NCI-H510A treated with DMSO at 0.1 percent for 48 hours (cell line): ENCODE measurements at places on chromosomes 12 and 14.

- no peak for DNase-seq
Measured at GRCh38 chr12:120821878-120822277, 82.3 kb downstream of the SPPL3 start.

- no peak for DNase-seq
Measured at GRCh38 chr14:65470404-65470880, 57.9 kb downstream of the FUT8 start.

DNA sequence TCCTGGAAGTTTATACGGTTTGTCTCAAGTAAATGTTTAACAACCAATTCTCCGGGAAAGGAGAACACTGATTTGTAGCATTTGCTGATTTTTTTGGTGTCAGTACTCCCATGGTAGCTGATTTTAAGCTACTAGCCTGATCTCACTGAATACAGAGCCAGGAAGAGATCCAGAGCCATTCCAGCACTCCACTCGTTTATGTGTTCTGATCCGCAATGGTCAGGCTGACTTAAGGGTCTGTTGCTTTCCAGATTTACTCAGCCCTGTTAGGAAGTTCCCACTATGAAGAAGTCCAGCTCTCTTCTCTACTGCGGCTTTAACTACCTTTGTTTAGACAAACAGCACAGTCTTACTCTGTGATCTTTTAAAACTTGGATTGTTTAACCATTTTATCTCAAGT is 38.0 kb upstream of the NID2 start:
- no peak for DNase-seq

DNA sequence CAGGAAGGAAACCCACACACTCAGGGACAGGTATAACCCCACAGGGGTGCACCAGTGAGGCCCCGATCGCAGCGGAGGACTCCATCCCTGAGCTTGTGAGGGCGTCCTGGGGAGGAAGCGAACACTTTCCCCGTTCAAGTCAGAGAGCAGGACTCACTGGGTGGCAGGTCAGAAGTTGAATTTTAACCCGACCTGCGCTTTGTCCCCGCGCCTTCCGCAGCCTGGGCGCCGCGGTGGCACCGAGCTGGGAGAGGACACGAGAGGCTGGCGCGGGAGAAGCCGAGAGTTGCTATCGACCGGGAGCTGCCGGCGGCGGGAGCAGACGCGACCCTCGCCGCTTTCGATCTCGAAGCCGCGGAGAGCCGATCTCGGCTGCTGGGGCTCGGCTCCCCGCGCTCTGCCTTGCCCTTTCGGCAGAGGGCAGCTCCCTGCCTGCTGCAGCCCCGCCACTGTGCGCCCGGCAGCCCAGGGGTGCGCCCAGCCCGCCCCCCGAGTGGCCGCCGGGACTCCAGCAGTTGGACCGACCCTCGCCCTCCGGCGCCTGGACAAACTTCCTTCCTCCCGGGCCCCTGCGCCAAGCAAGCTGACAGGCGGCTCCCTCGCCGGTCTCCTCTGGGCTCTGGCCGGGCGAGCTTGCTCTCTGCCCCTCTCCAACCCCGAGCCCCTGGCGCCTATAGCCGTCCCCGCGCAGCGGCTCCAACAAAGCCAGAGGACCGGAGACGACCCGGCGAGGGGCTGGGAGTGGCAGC is 918 bp downstream of the LIN7A start:
- peak; percentile 84 for DNase-seq

GRCh38 chr14:36467332-36467731 is 52.7 kb downstream of the NKX2-1 start:
- no peak for DNase-seq

- no peak for DNase-seq
Measured at GRCh38 chr12:118618695-118619094, 242.3 kb downstream of the SUDS3 start.

DNA sequence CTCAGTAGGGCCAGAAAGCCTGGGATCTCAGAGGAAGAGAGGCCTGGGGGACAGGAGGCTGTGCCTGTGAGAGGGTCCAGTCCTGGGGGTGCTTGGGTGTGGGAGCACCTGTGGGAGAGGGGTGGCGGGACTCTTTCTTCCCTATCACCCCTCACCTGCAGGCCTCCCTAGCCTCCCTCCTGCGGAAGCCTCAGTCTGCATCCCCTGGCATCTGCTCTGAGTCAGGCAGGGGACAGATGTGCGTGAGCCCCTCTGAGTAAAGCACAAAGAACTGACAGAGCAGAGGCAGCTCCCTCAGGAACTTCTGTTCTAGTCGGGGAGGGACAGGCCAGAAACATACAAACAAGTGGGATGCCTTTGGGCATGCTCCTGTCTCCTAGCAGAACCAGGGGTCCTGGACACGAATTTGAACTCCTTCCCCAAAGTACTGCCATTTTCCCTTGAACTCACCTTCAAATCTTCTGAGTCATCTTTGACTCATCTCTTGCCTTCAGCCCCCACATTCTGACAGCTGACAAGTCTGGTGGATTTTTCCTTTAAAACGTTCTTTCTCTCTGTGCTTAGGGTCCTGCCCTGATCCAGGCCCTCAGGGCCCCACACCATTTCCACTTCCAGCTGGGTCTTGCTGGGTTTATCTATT is 8.5 kb upstream of the HSP90AA1 start:
- DNase-seq, result no peak

DNA sequence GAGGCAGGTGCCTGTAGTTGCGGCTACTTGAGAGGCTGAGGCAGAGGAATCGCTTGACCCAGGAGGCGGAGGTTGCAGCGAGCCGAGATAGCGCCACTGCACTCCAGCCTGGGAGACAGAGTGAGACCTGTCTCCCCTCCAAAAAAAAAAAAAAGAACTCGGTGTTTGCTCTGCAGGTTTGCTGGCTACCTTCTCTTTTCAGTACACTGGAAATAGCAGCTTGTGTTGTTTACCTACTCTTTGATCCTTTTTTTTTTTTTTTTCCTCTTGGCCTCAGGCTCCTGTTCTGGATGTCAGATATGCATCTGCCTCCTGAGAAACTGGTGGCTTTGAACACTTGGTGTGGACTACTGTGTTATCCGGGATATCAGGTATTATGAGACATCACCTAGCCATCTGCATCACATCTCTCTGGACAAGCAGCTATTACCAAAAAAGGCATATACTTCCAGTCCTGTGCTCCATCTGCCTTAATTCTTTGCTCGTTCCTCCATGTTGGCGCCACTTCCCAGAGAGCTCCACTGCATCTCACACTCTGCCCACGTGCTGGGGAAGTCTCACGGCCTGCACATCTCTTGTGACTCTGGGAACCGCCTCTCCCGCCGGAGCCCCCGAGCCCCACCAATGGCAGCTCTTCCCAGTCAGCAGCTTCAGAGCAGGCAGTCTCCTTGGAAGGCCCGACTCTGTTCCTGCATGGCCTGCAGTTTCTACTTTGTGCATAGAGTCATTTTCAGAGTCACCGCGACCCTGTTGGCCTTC is 50.9 kb upstream of the TRAF3 start:
- DNase-seq, result no peak

DNA sequence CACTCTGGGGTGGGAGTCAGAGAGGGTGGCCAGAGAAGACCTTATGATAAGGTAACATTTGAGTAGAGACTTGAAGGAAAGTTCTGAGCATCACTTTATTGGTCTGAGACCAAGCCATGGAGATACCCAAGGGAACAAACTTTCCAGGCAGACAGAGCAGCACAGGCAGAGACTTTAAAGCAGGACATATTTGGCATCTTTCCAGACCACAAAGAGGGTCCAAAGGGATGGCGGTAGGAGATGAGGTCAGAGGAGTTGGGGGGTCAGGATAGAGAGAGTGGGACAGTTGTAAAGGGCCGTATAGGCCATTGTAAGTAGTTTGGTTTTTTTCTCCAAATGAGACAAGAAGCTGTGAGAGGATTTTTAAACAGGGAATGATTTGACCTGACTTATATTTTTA is 344.4 kb downstream of the SEC23A start:
- DNase-seq, result no peak

DNA sequence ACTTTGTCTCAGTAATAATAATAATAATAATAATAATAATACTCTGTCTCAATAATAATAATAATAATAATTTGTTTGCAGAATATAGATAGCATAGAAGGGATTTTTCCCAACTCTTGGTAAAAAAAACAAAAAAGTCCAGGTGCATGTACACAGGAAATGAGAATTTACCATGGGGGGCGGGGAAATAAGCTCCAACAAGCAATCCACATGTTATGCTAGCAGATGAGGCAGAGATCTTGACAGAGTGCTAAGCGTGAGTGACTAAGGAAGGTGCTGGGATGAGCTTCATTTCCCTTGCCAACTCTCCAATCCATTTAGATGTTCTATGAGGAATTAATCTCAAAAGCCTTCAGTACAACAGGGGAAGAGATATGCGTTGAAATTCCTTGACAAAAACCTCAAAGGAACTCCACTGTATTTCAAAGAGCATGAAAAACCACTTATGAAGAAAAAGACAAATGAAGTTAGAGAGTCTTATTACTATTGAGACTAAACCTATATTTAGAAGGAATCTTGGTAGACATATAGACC is 44.9 kb upstream of the GTF2A1 start:
- DNase-seq, result no peak

DNA sequence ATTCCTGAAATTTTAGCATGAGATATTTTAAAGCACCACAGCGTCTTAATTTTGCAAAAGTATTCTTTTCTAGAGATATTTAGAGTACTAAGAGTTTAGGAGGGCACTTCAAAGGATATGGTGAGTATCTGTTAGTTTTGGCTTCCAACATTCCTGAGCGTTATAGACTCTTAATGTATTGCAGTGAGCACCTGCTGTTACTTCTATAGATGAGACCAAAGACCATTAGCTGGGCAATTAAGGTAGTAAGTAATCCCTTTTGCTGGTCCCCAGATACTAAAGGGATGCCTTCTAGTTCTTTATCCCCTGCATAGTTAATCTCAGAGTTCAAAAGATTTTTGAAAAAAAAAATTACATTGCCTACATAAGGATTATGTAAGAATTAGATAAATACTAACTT is 975.6 kb downstream of the GALC start:
- no peak for DNase-seq

GRCh38 chr12:119457271-119457670 is 122.7 kb downstream of the CCDC60 start:
- peak; percentile 22 for DNase-seq

- DNase-seq, result peak; percentile 77
Measured at GRCh38 chr12:98373025-98373554, 142.3 kb upstream of the TMPO start.

DNA sequence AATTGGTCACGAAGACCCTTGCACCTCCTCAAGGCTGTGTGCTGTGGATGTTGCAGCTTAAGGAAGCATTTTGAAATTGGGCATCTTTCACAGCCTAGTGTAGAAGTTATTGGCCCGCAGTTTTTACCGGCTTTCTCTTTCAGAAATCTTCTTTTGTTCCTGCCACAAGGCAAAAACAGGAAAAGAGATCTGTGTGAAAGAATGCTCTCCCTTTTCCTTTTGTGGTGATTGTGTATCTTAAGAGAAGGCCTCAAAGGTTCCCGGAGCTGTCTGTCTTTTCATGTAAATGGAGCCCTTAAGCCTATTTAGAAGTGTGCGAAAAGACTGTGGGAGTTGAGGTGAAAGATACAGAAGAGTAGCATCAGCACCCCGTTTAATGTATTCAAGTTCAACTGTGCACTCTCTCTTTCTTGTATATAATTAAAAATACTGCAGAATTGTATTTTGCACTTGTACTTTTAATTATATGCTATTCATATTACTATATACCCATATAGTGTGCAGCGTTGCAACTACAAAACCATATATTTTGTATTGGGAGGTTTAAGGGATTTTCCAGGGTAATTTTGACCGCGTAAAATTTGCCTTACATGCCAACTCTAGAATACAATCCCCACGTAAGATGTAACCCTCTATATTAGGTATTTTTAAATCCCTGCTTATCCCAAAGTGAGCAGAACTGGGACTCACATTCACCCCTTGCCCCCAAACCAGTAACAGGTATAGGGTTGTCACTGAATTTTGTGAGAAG is 441.7 kb downstream of the RAD51B start:
- no peak for DNase-seq

DNA sequence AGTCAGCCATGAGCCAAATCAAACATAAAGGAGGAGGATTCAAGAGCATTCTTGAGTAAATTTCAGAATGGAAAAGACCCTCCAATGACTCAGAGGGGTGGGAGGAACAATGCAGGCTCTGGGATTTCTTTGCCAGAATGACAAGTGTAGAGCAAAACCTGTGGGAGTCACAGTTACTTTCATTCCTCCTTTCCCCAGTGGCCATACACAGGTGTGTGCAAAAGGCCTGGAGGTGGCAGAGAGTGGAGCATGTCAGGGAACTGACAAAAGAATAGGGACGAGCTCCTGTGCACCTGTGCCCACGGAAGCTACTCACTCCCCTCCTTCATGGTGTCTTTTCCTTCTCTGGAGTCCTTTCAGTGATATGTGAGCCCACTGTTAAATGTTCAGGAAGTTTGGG is 9.4 kb upstream of the CIPC start:
- DNase-seq, result peak; percentile 42
